M059J (cell line): ENCODE measurements at places on chromosomes 1 and 21. TPM values are rescaled to one million over a fixed set of nuclear protein-coding genes. Genes with fewer than 3 reads are reported as not detected.

EXOSC10 gene
- total RNA-seq: 57.0 and 68.4 TPM in 2 replicates

ZNF436 gene
- total RNA-seq: 18.3 and 18.6 TPM in 2 replicates

RAB29 gene
- 19.5 and 33.8 TPM in 2 replicates for total RNA-seq

PCNX2 gene
- 14.4 and 14.9 TPM in 2 replicates for total RNA-seq

RAD54L gene
- 9.8 and 24.2 TPM in 2 replicates for total RNA-seq

TMEM61 gene
- total RNA-seq: not detected in 2 replicates

RSBN1 gene
- total RNA-seq: 7.5 and 12.4 TPM in 2 replicates

DIO1 gene
- total RNA-seq: not detected in 2 replicates

DPYD gene
- 37.9 and 51.8 TPM in 2 replicates for total RNA-seq

SPATA21 gene
- 0.02 TPM in 1 of 2 replicates, not detected in the other for total RNA-seq

GRCh38 chr1:35577071-35577998 is 4.2 kb downstream of the TFAP2E start:
- no peak for DNase-seq

GRCh38 chr1:71166178-71167173 is 85.6 kb upstream of the ZRANB2 start:
- no peak for DNase-seq

DNA sequence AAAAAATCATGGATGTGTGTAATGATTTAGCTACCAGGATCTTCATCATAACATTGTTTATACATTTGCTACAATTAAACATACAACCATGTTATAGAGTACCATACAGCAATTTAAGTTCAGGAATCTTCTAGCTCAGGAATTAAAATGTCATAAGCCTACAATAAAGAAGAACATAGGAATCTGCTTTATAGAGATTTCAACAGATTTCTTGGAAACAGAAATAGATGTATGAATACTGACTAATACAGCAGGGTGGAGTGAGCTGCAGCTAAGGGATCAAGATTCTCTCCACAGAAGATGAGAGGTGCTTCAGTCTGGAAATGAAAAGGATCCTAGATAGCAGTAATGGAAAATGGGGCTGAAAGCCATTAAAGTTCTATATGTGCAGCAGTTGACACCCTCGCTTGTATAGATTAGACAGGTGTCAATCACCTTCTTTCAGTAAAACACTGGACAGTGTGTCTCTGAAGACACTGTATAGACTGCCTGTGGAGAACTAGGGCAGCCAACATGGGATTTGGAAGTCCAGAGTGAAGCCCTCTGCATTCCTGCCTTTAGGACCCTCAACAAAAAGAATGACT is 73.9 kb downstream of the DNTTIP2 start:
- peak; percentile 37 for DNase-seq

DNA sequence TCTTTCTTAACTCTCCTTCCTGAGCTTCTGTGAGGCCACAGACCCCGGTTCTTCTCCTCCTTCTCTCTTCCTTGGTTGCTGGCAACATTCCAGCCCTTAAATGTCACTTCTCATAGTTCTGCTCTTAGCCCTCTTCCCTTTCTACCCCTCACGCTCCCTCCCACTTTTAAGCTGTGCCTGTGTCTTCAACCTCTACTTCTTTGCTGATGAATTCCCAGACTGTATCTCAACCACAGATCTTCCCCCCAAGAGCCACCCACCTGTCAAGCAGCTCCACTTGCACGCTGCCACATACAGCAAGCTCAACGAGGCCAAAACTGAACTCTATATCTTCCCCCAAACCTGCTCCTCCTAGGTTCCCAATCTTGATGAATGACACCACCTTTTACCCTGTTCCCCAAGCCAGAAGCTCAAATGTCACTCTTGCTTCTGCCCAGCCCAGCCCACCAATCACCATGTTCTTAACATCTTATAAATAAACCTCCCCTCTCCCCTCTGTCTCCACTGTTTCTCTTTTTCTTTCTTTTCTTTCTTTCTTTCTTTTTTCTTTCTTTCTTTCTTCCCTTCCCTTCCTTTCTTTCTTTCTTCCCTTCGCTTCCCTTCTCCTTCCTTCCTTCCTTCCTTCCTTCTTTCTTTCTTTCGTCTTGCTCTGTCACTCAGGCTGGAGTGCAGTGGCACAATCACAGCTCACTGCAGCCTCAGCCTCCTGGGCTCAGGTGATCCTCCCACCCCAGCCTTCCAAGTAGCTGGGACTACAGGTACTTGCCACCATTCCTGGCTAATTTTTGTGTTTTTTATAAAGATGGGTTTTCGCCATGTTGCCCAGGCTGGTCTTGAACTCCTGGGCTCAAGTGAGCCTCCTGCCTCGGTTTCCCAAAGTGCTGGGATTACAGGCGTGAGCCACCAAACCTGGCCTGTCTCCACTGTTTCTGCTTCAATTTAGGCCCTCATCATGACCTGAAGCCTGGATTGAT is 19.8 kb upstream of the PTP4A2 start:
- DNase-seq: peak; percentile 22

DNA sequence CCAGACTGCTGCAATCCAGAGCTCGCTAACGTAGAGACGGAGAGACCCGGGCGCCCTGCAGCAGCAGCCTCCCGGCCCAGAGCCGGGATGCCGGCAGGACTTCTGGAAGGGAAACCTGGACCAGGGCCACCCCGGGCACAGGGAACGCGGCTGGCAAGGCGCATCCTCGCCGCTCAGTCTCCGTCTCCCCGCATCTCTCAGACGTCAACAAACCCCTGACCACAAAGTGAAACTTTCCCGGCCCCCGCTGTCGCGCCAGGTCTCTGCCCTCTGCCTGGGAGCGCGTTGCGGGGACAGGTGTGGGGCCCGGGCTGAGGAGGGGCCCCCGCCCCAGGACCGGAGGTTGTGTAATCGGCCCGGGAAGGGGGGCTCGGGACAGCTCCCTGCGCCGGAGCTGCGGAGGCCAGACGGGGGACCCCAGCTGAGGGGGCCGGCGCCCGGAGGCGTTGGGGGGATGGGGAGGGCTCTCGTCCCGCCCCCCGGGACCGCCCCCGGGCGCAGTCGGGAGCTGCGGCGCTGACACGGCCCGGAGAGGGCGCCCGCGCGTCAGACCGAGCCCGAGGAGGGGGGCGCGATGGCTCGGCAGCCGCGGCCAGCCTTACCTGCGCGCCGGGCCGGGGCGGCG is 116.6 kb upstream of the HIVEP3 start:
- peak; percentile 72 for DNase-seq

- peak; percentile 53 for DNase-seq
These were observed 70.4 kb downstream of the CHRM3 start for GRCh38 chr1:239456788-239457187.

DNA sequence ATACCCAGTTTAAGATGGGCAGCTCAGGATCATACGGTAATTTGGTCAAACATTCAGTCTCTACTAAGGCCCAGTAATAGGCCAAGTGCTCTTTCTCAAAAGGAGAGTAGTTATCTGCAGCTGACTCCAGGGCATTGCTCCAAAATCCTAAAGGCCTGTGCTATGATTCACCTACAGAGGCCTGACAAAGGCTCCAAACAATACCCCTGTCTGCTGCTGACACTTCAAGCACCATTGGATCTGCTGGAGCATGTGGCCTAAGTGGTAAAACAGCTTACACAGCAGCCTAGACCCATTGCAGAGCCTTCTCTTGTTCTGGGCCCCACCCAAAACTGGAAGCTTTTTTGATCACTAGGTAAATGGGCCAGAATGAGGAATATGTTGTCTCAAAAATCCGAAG is 22.8 kb downstream of the SLAMF7 start:
- DNase-seq: peak; percentile 81

DNA sequence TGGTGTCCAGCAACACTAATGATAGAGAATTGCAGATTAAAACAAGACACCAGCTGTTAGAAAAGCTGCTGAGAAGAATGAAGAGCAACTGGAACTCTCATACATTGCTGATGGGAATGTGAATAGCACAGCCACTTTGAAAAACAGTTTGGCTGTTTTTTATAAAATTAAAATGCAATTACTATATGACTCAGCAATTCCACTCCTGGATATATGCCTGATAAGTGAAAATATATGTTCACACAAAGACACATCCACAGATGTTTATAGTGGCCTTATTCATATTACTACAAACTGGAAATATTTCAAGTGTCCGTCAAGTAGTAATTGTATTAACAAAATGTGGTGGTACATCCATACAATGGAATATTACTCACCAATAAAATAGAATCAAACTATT is 99.7 kb upstream of the HAO2 start:
- DNase-seq: no peak

GRCh38 chr1:45353685-45354084 is 13.4 kb upstream of the MUTYH start:
- no peak for DNase-seq

DNA sequence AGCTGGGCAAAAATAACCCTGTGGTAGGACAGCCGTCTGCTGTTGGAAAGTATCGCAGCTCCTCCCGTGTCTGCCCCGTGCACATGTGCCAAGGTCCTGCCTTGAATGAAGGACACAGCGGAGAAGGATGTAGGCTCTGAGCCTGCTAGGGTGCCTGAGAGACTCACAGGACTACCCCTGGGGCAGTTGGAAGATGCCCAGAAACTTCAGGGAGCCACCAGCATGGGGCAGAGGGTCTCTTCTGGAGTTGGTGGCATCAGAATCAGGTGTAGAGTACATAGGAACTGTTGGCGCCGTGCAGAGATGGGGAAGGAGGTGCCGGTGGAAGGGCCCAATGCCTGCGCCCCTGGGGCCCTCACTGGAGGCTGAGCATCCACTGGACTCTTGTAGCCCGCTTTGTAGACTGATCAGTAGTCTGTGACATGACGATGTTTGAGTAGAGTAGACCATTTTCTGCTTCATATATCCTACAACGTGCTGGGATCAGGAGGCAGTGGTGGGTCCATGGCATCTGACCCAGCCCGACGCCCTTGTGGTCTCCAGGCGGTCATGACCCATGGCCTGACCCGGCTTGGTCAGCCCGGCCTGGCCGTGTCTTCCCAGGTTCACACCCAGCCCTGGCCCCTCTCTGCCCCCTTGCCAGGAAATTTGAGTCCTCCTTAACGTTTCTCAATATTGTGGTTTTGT is 5.3 kb upstream of the C1orf174 start:
- DNase-seq: no peak

- DNase-seq: no peak
These were observed 113.8 kb upstream of the EDN2 start for GRCh38 chr1:41598325-41598724.

- DNase-seq: no peak
These were observed 749 bp upstream of the EFHD2 start for GRCh38 chr1:15408890-15409387.

DNA sequence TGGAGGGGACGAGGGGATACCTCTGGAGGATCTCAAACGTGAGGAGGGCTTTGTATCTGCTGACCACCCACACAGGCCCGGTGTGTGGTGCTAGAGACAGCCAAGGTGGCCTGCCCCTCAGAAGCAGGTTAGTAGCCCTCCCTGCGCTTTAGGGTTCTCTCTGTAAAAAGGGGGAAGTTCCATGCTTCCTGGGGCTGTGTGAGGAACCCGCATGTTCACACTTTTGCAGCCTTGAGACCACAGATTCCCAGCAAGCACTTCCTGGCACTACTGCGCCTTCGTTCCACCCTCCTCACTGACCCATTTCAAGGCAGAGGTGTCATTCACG is 7.9 kb upstream of the GUCA2B start:
- no peak for DNase-seq

DNA sequence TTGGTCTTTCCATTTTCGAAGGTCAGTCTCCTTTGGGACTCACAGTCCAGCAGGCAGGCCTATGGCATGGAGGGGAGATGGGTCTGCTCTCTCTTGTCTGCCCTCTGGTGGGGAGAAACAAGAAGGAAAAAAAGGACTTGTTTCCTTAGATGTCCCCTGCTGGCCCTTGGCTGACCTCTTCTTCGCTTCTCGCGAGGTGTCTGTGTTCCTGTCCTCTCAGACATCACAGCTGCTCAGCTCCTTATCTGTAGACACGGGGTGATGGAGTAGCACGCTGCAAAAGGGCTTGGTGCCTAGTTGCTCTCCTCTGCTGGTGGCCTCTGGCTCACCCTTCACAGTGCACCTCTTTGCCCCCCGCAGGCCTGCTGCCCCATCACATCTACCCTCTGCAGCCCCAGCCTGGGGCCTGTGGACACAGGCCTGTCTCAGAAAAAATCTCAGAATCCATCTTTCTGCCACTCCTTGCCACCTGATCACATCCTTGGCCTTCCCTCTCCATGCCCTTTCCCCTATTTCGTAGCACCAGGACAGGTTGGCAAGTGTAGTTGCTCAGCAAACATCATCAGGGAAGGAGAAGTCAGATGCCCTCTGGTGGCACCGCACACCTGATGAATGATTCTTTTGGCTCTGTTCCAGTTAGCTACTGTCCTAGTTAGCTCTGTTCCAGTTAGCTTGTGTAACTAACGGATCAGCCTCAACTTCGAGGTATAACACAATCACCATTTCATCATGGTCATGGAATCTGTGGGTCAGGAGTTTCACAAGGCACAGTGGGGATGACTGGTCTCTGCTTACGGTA is 18.7 kb upstream of the AK2 start:
- DNase-seq: peak; percentile 86

- no peak for DNase-seq
These were observed 7.5 kb downstream of the LPAR3 start for GRCh38 chr1:84885469-84885868.

DNA sequence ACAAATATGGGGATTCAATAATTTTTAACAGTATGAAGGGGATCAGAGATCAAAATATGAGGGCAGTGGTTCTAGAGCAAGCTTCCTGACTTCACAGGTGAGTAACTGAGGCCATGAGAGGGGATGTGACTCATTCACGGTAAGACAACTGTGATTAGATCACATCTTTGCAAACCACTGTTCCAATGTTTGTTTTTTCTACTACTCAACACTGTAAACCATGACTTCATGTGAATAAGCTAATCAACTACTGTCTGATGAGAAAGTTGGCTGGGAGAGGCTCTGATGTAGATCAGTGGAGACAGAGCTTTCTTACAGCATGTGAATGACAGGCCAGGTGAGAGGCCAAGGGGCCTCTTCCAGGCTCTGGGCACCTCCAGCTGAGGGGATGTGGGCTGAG is 84.7 kb downstream of the BRINP2 start:
- peak; percentile 76 for DNase-seq
